ENCODE measurements at places on chromosomes 12 and 14. TPM values are rescaled to one million over a fixed set of nuclear protein-coding genes. Genes with fewer than 3 reads are reported as not detected.

Gene TTC6
- total RNA-seq: 1.2 TPM

Gene BICDL1
- 30.7 TPM for total RNA-seq

Gene GPX2
- 1.3 TPM for total RNA-seq

Gene OTUB2
- total RNA-seq: 1.3 TPM

Gene ACVRL1
- total RNA-seq: under 0.01 TPM

Gene HOXC6
- not detected for total RNA-seq

Gene SOCS4
- total RNA-seq: 13.6 TPM

Gene ASB2
- total RNA-seq: 0.26 TPM

Gene RTL1
- not detected for total RNA-seq

Gene PIWIL1
- not detected for total RNA-seq

Gene CLEC7A
- not detected for total RNA-seq

Gene LGR5
- total RNA-seq: not detected

Gene SIRT4
- total RNA-seq: 1.3 TPM

Gene HOXC4
- total RNA-seq: not detected

Gene KRT77
- not detected for total RNA-seq

Gene ATF7
- total RNA-seq: 6.4 TPM

Gene MYF5
- total RNA-seq: not detected

Gene AQP6
- not detected for total RNA-seq

Gene PZP
- not detected for total RNA-seq

Gene SLC7A8
- total RNA-seq: 1.1 TPM

Gene GYS2
- total RNA-seq: 0.26 TPM

Gene SLC2A14
- total RNA-seq: not detected

Gene TPH2
- total RNA-seq: not detected

Gene RPL10L
- not detected for total RNA-seq

Gene KLHDC1
- 0.90 TPM for total RNA-seq

Gene SSPN
- total RNA-seq: 0.26 TPM

Gene ADGRD1
- not detected for total RNA-seq

Gene SMCO2
- total RNA-seq: 1.8 TPM

Gene CABP1
- total RNA-seq: not detected

All from bronchial epithelial cell (primary cell).